ENCODE measurements at places on chromosomes 11 and 22.
A peak's percentile ranks its signal among the peaks of the same experiment; 100 is the strongest.

DNA sequence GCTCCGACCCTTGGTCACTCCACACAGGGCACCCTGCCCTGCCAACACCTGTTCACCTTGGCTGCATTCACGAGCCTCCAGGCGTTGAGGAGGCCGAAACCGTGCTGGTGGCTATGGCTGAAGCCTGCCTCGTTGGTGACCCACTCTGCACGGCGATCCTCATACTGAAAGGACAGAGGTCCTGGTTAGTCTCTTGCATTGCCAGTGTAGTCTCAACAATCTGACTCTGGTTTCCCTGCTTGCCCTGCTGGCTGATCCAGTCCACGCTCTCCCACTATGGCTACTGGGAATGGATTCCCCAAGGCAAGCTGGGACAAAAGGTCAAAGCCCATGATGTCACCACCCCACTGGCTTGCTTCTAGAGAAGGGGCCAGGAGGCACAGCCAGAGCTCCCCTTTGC, 12.9 kb downstream of the PCSK7 start:
- DNase-seq, result no peak

GRCh38 chr11:69957849-69958248, 120.3 kb upstream of the ANO1 start:
- no peak for DNase-seq

DNA sequence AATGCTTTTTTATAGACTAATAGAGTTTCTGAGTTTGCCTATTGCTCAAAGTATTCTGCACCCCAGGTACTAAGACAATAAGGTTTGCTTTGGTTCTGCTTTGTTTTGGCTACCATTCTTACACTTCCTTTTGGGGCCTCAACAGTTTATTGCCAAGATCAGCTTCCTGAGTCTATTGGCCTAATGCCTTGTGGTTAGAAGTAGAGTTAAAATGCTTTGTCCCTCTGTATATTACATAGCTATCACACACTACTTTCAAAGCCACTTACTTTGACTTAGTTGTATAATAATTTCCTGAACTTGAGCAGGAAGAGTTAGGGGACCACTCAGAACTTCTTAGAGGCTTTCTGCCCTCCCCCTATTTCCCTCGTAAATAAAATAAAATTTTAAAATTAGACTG, 96.5 kb downstream of the DLG2 start:
- DNase-seq, result peak; percentile 60

GRCh38 chr11:120973501-120973900, 50.4 kb upstream of the TBCEL start:
- no peak for DNase-seq

DNA sequence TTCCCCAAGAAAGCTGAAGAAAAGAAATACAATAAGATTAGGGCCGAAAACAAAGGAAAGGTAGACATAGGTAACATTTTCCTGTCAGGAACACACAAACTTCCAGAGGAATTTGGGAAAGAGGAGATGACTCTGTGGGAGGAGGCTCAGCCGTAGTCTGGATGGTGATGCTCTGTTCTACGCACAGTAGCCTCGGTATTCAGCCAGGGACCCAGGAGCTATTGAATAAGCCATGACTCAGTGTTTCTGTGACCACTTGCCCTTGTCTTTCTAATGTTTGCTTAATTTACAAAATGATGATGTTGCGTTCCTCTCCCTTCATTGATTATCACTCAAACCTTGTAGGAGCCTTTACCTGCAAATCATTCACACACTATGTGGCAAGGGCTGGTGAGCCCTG, 745.0 kb downstream of the NTM start:
- no peak for DNase-seq

DNA sequence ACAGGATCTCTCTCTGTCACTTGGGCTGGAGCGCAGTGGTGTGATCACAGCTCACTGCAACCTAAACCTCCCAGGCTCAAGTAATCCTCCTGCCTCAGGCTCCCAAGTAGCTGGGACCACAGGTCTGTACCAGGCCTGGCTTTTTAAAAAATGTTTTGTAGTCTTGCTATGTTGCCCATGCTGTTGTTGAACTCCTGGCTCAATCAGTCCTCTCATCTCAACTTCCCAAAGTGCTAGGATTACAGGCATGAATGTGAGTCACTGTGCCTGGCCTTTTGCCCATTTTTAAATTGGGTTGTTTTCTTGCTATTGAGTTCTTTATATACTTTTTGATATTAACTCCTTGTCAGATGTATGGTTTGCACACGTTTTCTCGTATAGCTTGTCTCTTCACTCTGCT, 33.0 kb upstream of the PITPNB start:
- DNase-seq, result no peak

DNA sequence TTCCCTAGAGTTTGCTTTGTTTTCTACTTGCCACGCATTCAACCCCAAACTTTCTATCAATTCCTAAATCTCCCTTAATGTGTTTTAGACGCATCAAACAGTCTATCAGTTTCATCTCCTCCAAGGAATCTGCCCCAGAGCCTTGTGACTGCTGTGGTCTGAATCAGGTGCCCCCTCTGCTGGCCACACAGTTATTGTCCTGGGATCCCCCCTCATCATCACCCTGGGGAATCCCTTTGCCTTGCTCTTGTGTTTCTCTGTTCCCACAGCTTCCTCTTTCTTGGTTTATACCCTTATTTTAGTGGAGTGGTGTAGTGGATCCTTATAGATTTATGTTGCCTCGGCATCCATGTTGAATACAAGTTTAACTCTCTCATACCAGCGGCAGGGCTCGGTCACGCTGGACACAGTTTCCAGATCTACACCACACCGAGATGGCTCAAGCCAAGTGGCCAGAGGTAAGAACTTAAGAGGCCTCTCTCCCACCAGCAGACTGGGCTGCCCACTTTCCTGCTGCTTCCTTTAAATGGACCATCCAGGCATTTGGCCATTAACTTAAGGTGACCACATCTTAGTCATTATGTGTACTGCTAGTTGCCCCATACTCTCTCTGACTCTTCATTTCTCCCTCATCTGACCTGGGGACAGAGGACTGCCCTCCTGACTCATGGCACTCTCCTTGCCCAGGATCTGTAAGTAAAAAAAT, 8.2 kb downstream of the UPB1 start:
- DNase-seq, result peak; percentile 61

- no peak for DNase-seq
Measured at GRCh38 chr11:61046833-61047232, 55.5 kb upstream of the CD5 start.

DNA sequence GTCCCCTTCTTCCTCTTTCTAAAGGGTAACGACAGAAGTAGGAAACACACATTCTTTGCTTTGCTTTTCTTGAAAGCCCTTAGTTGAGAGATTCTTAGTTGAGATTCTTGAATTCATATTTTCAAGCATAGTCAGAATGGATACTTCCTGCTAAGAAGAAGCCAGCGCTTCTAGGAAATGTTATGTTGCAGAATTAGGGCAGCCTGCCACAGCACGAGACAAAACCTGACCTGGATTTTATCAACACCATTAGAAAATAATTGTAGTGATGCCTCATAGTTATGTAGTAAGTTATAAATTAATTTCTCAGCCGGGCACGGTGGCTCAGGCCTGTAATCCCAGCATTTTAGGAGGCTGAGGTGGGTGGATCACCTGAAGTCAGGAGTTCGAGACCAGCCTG, 37.9 kb upstream of the NUP160 start:
- peak; percentile 93 for DNase-seq

GRCh38 chr22:21937821-21938070, 14.9 kb downstream of the PPM1F start:
- no peak for DNase-seq

- peak; percentile 87 for DNase-seq
Measured at GRCh38 chr22:19730655-19731360, 7.5 kb downstream of the GP1BB start.

GRCh38 chr11:1592628-1593027, 5.5 kb downstream of the KRTAP5-2 start:
- no peak for DNase-seq

- peak; percentile 95 for DNase-seq
Measured at GRCh38 chr22:44638971-44639760, 62.8 kb upstream of the PRR5 start.

- DNase-seq, result peak; percentile 74
Measured at GRCh38 chr11:96230686-96231085, 112.3 kb downstream of the MAML2 start.

DNA sequence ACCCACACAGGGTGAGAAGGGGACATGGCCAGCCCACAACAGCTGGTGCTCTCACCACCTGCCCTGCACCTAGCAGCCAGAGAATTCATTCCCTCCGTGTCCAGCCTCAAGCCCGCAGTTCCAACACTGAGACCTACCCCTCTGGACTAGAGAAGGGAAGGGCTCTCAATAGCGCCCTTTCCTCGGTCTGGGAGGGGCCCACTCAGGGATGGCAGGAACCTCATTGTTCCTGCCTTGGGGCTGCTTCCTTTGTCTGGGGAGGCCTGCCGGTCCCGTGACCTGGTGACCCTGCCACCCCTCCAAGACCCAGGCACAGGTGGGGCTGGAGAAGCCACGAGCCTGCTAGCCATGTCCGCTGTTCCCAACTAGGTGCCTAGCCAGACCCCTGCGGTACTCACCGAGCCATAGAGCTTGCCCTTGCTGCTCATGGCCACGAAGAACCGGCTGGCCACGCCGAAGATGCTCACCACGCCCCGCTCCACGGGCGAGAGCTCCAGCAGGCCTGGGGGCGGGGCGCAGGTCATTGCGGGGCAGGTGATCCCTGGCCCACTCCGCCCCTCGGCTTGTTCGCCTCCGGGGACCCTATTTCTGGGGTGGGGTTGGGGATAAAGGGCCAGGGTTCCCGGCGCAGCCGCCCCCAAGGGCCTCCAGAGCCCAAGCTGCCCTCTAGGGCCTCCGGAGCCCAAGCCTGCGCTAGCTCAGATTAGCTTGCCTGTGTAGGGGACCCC, 1.4 kb downstream of the FGF4 start:
- no peak for DNase-seq

- DNase-seq, result peak; percentile 41
Measured at GRCh38 chr11:126660321-126660720, 304.8 kb downstream of the ST3GAL4 start.

DNA sequence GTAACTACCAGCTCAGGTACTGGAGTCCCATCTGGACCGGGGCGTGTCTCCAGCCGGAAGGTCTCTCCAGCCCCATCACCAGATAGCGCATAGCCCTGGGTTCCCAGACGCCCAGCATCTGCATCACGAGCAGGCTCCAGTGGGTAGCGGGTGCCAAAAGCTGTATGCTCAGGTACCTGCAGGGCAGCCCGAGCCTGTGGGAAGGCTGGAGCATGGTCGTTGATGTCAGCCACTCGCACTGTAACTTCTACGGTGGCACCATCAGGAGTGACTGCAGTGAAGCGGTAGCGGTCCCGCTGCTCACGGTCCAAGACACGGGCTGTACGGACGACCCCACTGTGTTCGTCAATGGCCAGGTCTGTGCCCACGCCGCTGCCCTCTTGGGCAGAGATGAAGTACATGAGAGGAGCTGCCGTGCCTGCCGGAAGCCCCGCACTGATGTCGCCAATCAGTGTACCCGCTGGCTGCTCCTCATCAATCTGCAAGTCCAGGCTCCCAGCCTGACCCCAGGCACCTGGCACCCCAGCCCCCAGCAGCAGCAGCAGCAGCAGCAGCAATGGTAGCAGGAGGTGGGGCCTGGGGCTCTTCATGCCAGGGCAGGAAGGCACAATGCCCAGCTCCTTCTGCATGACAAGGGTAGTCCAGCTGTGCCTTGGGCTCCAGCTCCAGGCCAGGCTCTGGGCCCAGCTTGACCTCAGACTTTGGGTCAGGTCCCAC, 14.5 kb downstream of the DCHS1 start:
- no peak for DNase-seq

DNA sequence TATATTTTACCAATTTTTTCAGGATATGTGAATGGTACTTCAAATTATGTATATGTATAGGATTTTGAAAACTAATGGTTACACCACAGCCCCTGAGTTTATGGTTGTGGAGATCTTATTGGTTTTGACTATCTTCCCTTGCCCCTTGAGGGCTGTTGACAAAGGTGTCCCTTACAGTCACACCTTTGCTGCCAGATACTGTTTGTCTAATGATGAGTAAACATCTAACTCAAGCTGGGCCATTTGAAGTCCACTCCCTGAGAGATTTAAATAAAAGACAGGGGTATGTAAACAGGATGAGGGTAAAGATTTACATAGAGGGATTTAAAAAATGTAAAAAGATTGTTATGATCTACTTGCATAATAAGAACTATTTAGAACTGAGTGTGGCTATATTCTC, 38.9 kb upstream of the LUZP2 start:
- DNase-seq, result no peak

GRCh38 chr11:126072141-126072741, 9.6 kb upstream of the CDON start:
- peak; percentile 11 for DNase-seq

- peak; percentile 98 for DNase-seq
Measured at GRCh38 chr22:40491990-40492631, 121.7 kb downstream of the SGSM3 start.

DNA sequence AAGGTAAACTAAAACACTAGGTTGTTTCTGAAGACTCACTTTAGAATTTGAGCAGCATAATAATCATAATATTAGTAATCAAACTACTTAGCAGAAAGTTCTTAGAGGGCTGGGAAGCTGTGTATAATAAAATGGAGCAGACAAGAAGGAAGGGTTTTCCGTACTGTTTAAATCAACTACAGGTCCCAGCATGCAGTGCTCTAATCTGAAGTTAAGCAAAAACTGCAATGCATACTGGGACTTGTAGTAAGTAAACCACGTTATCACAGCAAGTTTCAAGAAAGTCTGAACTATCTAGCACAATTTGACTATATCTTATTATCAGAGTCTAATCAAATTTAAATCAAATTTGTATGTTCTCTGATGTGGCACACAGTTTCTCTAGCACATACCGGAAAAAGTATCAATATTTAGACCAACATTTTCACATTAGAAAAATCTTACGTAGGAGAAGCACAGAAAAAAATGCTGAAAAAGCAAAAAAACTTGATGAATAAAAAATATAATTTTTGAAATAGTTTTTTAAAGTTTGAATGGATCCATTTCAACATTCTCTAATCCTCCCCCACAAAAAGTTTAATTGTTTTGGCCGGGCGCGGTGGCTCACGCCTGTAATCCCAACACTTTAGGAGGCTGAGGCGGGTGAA, 8.2 kb downstream of the PHF21A start:
- DNase-seq, result peak; percentile 85

- peak; percentile 97 for DNase-seq
Measured at GRCh38 chr11:126585774-126586491, 230.4 kb downstream of the ST3GAL4 start.

- DNase-seq, result peak; percentile 16
Measured at GRCh38 chr11:3984896-3985295, 109.7 kb upstream of the RRM1 start.

GRCh38 chr11:113956986-113957385, 17.9 kb upstream of the HTR3A start:
- no peak for DNase-seq

- DNase-seq, result peak; percentile 81
Measured at GRCh38 chr11:119347940-119348605, 1.6 kb upstream of the MFRP start.

DNA sequence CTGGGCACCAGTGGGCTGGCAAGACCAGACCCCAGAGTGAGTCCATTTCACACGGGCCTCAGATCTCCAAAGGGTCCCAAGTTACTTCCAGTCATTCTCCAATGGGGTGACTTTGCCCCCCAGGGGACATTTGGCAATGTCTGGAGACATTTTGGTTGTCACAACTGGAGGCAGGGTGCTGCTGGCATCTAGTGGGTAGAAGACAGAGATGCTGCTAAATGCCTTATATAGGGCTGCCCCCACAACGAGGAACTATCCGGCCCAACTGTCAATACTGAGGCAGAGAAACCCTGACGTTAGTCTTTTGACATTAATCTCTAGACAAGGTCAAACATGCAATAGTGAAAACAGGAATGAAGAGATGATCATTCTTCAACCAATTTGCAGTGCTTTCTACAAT, 6.4 kb downstream of the RTN4RL2 start:
- no peak for DNase-seq

Data from muscle of leg (tissue), 16 donors.